Fibroblast of villous mesenchyme (primary cell): ENCODE measurements at places on chromosomes 2 and 18.

GRCh38 chr2:169222665-169223064 is 139.7 kb downstream of the LRP2 start:
- no peak for DNase-seq

DNA sequence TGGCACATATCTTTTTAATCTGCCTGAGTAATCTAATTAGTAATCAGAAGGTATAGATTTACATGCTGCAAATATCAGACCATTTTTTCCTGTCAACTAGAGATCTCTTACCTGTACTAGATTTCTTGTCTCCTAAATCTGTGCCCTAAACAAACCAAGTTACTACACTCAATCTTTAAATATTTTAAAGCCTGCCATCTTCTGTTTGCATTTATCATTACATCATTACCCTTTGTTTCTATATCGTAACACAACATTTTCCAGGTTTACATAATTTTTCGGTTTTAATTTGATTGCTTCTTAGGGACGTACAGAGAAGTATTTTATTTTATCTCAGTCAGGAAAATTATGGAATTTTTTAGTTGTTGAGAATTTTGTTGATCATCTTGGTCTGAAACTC is 25.7 kb downstream of the PSMA8 start:
- DNase-seq: peak; percentile 5

GRCh38 chr2:111225856-111226255 is 105.1 kb downstream of the BCL2L11 start:
- DNase-seq: no peak

GRCh38 chr2:9237831-9238230 is 31.2 kb downstream of the ASAP2 start:
- DNase-seq: no peak

GRCh38 chr2:9212661-9213411 is 6.2 kb downstream of the ASAP2 start:
- peak; percentile 66 for DNase-seq

DNA sequence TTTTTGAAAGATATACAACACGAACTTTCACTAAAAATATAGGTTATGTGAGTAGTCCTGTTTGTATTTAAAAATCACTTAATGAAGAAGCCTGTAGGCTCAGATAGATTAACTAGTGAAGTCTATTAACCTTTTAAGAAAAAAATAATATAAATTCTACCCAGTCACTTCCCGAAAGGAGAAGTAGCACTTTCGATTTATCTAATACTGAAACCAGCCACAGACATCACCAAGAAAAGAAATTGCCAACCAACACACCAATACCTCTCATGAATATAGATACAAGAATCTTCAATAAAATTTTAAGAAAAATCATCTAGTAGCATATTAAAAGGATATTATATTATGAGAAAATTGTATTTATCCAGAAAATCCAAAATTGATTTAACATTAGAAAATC is 160.5 kb downstream of the GALNT13 start:
- DNase-seq: no peak

DNA sequence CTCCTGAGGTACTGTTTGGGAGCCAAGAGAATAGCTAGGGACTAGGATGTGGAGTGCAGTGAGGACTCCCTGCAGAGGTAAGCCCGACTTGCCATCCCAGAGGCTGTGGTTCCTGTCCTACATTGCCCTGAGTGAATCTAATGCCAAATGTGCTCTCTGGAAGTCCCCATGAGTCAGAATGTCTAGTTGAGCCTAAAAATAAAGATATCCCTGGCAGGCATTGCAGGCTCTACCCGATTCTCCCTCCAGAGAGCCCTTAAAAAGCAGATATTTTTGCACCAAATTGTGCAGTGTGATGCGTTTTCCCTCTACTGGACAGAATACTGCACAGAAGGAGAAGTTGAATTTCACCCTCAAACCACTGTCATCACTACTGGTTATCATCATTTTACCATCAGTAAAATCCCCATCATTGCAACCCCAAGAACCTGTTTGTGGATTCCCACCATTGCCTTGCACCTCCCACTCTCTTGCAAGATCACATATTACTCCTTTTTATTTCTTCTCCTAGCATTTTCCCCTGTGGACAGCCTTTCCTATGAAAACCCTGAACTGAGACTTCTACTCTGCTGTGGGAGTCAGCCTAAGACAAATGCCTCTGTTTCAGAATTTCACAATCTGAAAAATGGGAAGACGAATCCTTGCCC is 98.0 kb downstream of the MARCHF4 start:
- no peak for DNase-seq

DNA sequence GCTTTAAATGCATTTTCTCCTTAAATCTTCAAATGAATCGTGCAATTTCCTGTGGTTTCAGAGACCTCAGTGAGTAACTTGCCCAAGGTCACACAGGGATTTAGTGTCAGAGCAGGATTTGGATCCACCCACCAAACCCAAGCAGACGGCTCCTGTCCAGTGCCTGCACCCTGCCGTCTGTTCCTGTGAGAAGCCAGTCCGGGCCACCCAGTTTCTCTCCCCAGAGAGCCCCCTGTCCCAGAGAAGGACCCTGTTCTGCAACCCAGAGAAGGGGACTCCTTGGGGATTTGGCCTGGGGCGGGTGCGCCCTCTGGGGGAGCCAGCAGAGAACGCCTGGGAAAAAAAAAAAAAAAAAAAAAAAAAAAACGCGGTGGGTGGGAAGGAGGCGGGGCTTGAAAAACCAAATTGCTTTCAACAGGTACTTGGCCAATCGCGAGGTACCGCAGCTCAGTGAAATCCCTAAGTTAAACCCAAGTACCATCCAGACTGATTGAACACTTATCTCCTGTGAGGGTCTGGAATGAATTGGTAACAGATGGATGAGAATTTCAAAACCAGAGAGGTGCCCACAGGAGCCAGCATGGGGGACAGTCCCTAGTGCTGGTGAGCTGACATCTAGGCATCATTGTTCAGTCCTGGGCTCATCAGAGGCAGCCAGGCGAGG is 30.9 kb upstream of the REEP1 start:
- peak; percentile 55 for DNase-seq

- peak; percentile 8 for DNase-seq
Measured at GRCh38 chr2:118697781-118698180, 149.7 kb downstream of the EN1 start.

DNA sequence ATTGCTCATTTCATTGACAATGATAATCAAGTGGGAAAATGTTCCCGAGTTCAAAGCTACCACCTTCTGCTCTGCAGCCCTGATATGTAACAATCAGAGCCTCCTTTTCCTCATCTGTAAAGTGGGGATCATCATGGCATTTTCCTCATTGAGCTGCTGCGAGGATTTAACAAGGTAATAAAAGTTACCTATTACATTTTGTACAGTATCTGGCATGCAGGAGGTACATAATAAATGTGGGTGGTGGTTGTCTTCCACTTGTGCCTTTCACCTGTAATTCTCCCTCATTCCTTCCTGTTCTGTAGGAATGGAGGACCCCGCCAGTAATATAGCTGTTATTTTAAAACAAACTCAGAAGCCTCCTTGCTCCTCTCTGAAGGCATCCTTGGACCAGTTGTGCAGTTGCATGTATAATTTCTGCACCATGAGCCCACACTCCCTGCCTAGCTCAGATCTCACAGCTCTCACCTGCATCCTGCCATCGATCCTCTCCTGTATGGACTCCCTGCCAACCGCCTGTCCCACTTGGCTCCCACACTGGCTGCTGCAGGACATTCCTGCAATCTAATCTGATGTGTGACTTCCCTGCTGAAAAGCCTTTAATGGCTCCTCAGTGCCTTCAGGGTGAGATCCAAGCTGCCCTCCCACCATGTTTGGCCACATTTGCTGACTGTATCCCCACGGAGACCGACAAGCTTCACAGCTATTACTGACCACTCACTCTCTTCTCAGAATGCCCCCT is 350.4 kb downstream of the EN1 start:
- DNase-seq: no peak

- DNase-seq: no peak
Measured at GRCh38 chr2:35978218-35978617, 377.4 kb upstream of the CRIM1 start.

GRCh38 chr2:28433935-28434599 is 41.4 kb downstream of the FOSL2 start:
- DNase-seq: no peak

DNA sequence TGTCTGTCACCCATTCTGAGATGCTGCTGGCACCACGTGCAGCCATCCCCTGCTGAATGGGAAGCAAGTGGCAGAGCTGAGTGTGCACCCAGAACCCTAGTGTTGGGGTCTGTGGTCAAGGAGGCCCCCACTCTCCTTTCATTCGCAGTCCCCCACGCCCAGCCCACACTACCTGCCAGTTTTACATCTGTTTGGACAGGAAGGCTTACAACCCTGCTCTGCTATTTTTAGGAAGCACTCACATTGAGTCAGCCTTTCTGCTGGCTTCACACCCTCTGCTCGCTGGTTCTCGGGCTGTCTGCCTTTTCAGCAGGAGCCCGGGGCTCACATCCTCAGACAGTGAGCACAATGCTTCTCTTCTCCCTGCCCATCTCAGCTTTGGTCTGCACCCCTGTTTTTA is 10.7 kb upstream of the ADCY3 start:
- no peak for DNase-seq

GRCh38 chr18:63284827-63285733 is 34.5 kb downstream of the BCL2 start:
- DNase-seq: no peak

DNA sequence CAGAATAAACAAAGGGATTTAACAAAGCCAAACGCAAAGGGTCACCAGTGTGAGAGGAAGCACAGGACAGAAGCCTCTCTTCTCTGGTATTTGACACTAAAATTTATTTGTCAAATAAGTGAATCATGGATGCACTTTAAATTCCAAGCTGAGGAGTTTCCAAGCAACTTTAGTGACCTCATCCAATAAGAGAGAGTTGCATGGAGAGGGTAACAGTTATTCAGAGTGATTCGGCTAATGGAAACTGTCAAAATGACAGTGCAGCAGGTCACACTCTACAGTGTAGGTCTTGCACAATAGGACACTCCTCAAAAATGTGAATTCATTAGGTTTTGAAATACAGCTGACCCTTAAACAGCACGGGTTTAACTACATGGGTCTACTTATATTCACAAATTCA is 103.9 kb upstream of the ACVR1C start:
- DNase-seq: peak; percentile 66

- DNase-seq: no peak
Measured at GRCh38 chr2:6429210-6429986, 436.3 kb downstream of the CMPK2 start.

DNA sequence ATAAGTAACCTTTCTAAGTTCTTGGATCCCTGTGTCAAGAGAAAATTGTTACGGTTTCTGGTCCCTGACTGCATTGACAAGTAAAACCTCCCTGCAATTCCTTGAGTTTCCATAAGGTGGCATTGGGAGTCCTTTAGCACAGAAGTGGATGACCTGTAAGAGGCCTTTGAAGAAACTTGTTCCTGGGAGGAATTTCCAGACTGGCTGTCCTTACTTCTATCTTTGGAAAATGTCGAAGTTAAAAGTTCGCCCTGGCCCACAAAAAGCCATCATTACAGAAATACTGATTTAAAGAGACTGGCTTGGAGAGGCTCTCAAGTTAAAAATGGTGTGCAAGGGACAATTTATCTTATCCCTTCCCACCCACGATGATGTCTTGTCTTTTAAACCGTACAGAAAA is 218.4 kb downstream of the CDH20 start:
- peak; percentile 89 for DNase-seq

DNA sequence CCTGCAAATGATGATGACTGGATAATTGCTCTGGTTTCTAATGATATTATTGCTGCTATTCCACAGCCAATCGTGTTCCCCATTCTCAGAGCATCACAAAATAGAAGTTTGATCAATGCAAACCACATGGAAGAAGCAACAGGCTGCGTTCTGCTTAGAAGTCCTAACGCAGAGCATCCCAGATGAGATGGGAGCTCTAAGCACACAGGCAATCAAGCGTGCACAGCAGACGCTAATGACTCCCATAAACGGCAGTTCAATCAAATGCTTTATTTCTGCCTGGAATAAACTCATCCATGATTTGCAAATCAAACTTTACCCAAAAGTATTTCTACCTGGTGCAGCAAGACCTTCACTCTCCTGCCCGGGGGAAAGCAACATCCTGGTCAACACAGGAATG is 304.2 kb downstream of the FBXO15 start:
- no peak for DNase-seq

DNA sequence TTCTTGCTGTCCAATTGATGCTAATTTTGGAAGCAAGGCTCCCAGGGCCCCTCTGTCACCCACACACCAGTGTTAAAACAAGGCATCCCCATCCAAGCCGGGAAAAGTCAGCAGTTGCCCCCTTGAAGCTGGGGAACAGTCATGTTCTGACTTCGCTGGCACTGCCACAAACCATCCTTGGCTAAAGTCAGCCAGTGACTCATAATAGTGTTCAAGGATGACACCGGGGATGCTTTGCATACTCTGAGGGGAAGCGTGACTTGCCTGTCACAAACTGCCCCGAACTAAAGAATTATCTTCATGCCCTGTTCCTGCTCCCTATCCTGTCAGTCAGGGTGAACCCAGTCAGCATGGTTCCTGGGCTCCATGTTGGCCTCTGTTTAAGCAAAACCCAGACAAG is 37.0 kb downstream of the TGFA start:
- DNase-seq: no peak

GRCh38 chr2:217061916-217062505 is 202.1 kb upstream of the TNP1 start:
- no peak for DNase-seq

DNA sequence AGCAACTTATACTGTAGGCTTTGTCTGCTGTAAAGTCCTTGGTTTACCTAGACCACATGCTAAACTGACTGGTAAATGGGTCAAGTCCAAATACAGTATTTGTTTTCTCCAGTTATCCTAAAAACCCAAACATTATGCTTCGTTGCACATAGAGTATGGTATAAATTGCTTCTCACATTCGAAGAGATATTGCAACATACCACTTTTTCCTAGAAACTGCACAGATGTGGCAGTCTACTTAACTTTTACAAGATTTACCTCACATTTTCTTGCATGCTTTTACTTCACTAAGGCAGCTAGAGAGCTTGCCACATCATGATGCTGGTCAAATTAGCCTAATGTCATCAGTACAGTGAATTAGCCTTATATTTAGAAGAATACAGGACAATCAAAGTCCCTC is 66.0 kb upstream of the SCN7A start:
- DNase-seq: no peak

DNA sequence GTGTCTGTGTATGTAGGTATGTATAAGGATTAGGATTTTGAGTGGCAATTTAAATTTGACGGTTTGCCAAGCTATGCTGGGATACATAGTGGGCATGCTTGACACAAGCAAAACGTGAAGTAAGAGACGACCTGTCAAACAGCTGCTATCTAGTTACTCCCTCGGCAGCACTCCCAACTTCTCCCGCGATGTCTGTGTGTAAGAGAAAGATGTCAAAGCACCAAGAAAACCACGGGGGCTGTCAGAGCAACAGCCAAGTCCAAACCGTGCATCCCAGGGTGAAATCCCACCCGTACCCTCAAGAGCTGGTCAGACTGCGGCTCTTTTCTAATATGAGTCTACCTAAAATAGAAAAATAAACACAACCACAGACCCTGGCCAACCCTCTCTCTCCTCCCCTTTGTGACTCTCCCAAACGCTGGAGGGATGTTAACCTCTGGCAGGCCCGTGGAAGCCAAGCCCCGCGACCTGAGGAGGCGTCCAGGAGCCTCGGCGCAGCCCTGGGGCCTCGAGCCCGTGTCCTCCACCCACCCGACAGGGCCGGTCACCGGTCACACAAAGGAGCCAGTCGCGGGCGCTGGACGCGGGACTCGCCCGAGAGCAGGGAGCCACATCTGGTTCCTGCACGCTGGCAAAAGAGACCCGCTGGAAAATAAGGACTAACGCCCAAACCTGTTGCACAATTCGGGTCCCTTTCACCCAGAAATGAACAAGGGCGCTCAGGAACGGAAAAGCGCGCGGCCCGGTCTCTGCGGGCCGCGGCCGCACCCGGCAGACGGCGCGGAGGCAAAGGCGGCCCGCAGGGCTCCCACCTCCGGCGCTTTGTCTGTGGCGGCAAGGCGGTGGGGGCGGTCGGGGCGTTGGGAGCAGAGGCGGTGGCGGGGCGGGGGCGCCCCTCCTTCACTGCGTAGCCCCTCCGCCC is 925 bp downstream of the SESTD1 start:
- peak; percentile 48 for DNase-seq
